Activated CD8-positive, alpha-beta memory T cell treated with anti-CD3 and anti-CD28 coated beads, Interleukin-2, amount 50 U/mL, for 48 hours (primary cell): ENCODE measurements at places on chromosomes 5 and 9.
A peak's percentile ranks its signal among the peaks of the same experiment; 100 is the strongest.

GRCh38 chr9:137148661-137149060 is 9.7 kb downstream of the GRIN1 start:
- no peak for DNase-seq

DNA sequence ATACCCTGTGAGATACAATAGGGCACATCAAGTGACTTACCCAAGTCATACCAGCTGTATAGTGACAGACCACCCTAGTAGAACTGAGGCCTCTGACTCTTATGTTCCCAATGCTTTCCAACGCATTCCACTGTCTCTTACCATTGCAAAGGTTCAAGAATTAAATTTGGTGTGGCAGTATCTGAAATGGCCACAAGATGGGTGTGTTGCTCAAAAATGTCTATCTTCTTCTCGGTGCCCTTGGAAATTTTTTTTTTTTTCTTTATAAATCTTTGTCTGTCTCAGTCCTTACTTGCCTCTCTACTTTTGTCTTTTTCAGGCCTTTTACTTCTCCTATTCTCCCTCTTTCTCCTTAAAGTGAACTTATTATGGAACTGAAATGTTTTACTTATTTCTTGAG is 48.4 kb downstream of the GPR21 start:
- DNase-seq: no peak

GRCh38 chr5:816176-816575 is 31.6 kb upstream of the ZDHHC11B start:
- DNase-seq: no peak

GRCh38 chr9:110971234-110971633 is 67.0 kb downstream of the LPAR1 start:
- no peak for DNase-seq

DNA sequence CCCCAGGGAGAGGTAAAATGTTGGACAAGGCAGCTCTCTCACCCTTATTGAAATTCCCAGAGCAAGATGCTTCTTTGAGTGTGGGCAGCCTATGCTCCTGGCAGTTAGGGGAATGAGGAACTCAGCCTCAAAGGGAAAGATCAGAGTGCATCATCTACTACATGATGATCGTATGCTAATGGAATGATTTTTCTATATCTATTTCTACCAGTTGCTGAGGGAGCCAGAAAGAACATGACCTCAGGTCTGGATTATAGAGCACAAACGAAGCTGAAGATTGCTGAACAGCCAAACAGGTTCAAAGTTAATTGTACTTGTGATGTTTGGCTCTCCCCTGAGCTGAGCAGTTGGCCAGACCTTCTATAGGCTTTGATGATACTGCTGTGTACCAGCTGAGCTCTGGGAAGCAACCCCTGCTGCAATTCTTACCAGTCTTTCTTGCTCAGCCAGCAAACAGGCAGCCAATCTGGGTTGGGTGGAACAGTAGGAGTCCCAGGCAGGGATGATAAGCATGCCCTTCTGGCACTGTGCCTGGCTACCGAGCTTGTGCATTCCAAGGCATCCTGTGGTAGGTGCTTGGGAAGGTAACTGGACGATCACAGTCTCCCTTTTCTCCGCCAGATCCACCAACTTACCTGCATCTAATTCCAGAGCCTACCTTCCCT is 10.3 kb upstream of the FBXL7 start:
- DNase-seq: no peak

GRCh38 chr5:36529142-36529541 is 77.3 kb upstream of the SLC1A3 start:
- no peak for DNase-seq

DNA sequence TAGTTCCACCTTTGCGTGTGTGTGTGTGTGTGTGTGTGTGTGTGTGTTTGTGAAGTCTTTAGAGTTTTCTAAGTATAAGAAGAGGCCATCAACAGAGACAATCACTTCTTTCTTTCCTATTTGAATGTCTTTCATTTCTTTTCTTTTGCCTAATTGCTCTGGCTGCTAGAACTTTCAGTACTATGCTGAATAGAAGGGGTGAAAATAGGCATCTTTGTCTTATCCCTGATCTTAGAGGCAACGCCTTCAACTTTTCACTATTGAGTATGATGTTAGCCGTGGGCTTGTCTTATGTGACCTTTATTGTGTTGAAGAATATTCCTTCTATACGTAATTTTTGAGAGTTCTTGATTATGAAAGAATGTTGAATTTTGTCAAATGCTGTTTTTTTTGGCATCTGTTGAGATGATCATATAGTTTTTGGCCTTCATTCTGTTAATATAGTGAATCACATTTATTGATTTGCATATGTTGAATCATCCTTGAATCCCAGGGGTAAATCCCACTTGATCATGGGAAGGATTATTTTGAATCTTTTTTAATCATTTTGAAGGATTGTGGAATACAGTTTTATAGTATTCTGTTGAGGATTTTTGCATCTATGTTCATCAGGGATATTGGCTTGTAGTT is 134.8 kb upstream of the CD180 start:
- no peak for DNase-seq

GRCh38 chr5:91417219-91417618 is 34.1 kb upstream of the ARRDC3 start:
- no peak for DNase-seq

- DNase-seq: no peak
These were observed 333.7 kb downstream of the PDE4D start for GRCh38 chr5:59559847-59560246.

DNA sequence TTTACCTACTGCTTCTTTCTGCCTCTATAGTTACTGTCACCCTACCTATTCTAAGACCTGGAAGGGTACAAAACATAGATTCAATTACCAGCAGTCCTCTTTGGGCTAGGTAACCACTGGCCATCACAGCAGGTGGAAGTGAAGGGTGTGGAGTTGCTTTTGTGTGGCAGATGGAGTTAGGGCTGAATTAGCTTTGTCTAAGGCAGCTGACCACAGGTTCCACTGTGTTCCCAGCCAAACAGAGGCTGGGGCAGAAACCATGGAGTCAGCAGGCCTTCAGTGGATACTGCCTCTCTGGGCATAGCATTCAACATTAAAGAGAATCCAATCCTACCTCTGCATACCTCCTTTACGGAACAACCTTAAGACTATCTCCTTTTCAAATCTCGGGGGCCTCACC is 254.2 kb downstream of the RFX3 start:
- DNase-seq: no peak

DNA sequence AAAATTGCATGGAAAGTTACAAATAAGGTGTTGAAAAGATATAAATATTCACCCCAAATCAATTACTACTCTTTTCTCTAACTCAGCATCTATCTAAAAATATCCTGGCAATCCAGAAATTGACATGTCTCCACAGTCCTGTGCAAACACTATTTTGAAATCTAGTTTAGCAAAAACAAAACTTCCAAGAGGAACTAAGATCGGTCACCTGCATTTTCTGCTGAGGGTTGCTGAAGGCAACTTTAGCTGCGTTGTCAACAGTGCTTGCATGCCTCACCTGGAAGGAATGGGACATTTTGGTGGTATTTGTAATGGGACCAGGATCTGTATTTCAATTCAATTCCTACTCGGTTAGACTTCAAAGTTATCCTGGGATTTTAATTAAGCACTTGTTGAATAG is 398.3 kb downstream of the NTRK2 start:
- no peak for DNase-seq

DNA sequence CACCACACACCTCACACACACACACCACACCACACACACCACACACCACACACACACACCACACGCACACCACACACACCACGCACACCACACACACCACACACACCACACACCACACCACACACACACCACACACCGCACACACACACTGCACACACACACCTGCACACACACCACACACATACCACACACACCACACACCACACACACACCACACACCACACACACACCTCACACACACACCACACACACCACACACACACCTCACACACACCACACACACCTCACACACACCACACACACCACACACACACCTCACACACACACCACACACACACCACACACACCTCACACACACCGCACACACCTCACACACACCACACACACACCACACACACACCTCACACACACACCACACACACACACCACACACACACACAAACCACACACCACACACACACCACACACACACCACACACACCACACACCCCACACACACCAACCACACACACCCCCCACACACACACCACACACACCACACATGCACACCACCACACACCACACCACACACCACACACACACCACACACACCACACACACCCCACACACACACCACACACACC is 73.7 kb downstream of the ARHGEF37 start:
- peak; percentile 10 for DNase-seq

DNA sequence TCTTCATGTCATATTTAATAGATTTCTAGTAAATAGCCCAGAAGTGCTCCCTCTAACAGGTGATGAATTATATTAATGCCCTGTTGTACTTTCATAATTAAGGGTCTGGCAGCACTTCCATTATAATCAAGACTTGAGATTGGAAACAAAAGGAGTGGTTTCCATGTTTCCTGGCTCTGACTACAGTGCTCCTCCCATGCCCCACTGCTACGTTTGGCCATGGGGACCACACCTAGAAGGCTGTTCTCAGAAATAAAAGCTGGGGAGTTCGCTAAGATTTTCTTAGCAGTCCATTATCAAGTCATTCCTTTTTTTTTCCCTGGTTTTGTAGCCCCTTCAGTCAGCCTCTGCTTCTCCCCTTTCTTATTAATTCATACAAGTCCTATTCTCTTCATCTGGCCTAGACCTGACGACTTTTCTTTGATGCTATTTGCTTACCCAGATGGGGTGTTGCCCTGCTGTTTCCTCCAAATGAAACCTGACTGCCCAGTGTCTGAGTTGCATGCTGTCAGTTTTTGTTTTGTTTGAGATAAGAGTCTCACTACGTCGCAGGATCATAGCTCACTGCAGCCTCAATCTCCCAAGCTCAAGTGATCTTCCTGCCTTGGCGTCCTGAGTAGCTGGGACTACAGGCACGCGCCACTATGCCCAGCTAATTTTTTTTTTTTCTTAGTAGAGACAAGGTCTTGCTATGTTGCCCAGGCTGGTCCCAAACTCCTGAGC is 312.1 kb upstream of the EFNA5 start:
- no peak for DNase-seq

DNA sequence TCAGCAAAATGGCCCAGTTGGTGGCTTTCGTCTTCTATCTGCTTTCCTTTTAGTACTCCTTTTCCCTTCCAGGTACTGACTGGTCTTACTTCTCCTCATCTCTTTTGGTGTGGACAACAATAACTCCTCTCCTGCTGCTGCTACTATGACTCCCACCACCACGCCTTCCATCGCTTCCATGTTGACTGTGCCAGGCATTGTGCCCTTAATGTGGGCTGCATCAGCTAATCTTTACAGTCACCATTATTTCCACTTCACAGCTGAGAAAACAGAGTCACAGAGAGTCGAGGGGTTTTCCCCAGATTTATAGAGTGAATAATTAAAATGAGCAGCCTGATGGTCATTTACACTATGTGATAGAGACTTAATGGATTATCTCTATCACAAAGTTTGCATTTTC is 184.9 kb upstream of the IL12B start:
- DNase-seq: no peak

DNA sequence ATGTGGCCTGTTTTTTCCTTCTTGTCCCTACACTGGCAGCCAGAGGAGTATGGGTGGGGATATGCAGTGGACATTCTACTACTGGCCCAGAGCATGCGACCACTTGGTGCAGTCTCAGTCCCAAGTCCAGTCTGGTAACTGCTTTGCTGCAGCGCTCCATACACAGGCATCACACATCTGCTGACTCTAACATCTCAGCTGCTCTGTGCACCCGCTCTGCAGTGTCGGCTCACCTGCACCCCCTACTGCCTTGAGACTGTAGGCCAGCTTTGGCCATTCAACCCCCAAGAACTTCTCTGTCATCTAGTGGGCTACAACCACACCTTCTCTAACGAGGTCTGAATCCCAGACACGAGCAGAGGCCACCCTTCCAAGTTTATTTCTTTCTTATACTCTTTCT is 46.4 kb upstream of the SLCO6A1 start:
- no peak for DNase-seq

DNA sequence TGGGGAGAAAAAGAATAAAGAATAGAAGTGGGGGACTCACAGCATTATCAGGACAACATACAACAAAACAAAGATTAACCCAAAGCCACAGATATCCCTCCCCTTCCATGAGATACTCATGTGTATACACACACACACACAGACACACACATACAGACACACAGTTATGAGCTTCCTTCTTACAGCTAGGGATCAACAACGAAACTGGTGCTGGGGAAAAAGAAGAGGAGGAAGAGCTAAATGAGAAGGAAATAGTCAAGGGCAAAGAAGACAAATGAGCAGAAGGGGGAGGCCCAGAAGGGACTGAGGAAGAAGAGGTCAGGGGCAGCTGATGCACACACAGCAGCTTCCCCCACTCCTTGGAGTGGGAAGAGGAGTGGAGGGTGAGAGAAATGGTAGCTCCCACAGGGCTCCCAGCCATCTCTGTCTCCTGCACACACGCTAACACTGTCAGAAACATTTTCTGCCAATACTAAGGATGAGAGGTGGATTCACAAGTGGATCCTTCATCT is 66.2 kb downstream of the SIL1 start:
- DNase-seq: no peak
